Adrenal gland (tissue), 19 donors: ENCODE measurements at places on chromosomes 1 and 21. TPM values are rescaled to one million over a fixed set of nuclear protein-coding genes. Genes with fewer than 3 reads are reported as not detected.
A peak's percentile ranks its signal among the peaks of the same experiment; 100 is the strongest.

Gene SAMSN1
- total RNA-seq: 8.0 TPM

Gene TMEM240
- total RNA-seq: 4.4 TPM

Gene RXFP4
- not detected for total RNA-seq

Gene PCSK9
- 0.49 TPM for total RNA-seq

Gene NRAS
- 23.3 TPM for total RNA-seq

Gene ZMYND12
- 1.5 TPM for total RNA-seq

Gene EFHD2
- total RNA-seq: 90.3 TPM

Gene RUNX3
- 0.06 TPM for total RNA-seq

DNA sequence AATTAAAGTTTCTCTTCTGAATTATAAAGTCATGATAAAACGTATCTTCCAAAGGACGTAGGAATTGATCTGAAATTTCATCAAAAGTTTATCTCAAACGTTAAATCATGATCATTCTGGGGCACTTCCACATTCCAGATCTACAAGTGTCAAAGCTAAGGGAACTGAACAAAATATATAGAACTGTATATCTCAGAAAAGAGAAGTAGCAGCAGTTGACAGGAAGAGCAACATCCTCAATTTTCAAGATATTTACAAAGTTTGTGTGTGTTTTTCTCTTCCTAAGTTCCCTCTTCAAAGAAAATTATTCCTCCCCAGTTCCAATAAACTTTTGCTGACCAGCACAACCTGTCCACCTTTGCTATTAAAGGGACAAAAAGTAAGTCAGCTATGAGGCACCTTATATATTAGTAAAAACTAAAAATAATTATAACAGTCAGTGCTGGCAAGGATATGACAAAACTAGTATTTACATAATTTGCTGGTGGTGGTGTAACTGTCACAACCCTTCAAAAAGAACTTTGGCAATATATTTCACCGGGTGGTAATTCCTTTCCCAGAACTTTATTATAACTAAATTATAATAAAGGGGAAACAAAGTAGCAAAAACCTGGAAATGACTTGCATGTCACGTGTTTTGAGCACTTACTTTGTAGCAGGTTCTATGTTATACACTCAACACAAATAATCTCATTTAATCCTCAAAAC, 38.5 kb upstream of the EYA3 start:
- DNase-seq: no peak
- no peak overlapping the region for H3K27ac ChIP-seq
- no peaks in the 10 kb centered on the region for H3K36me3 ChIP-seq
- no peaks in the 10 kb centered on the region for H3K27me3 ChIP-seq
- H3K4me3 ChIP-seq: no peak overlapping the region

DNA sequence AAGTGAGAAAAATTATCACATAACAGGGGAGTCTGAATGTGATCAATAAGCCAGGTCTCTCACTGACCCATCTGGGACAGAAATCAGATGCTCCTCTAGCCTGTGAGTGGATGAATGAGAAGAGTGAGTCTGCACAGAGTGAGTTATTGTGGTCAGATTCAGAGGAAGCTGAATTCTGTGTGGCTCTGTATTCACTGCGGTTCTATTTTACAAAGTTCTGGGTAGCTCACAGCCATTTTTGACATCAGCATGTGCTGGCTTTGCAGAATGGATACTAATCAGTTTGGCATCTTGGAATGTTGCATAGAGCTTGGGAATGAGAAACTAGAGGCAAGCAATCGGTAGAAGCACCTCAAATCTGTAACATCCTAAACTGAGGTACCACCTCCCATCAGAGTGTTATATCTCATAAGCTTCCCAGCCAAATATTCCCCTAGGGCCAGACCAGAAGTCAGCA, 3.8 kb downstream of the COLGALT2 start:
- peaks cover 6% of the 10 kb centered on the region for H3K4me1 ChIP-seq
- no peaks in the 10 kb centered on the region for H3K36me3 ChIP-seq
- peaks cover 4% of the 10 kb centered on the region for H3K27me3 ChIP-seq
- H3K4me3 ChIP-seq: no peak overlapping the region

DNA sequence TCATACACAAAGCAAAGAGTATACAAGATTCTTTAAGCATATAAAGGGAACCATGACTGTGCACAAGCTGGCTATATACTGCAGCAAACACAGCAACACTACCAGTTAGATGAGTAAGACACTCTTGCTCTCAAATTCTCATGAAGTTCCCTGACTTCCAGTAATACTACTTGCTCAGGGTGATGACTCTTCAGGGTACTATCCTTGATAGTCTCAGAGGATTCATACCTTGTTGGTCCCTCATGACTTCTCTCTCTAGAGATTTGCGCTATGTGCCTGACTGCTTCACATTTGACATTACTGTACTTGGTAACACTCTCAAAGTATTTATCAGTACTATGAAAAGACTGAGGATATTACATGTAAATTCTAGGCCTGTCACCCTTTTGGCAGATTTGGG, 159.8 kb upstream of the ZRANB2 start:
- H3K36me3 ChIP-seq: no peaks in the 10 kb centered on the region
- H3K4me1 ChIP-seq: no peaks in the 10 kb centered on the region
- no peak for DNase-seq
- no peaks in the 10 kb centered on the region for H3K27me3 ChIP-seq
- no peak overlapping the region for H3K4me3 ChIP-seq
- H3K27ac ChIP-seq: no peak overlapping the region

DNA sequence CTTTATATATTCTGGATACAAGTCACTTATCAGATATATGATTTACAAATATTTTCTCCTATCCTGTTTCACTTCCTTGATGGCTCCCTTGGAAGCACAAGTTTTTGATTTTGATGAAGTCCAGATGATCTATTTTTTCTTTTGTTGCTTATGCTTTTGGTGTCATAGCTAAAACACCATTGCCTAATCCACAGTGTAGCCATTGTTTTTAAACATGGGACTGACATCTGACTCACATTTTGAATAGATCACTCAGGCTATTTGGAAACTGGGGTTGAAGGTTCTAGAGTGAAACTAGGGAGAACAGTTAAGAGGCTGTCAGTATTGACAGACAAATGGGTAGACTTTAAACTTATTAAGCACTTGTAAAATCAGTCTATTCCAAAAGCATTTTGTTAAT, 16.6 kb downstream of the AK4 start:
- H3K36me3 ChIP-seq: no peaks in the 10 kb centered on the region
- H3K27ac ChIP-seq: no peak overlapping the region
- H3K4me3 ChIP-seq: no peak overlapping the region
- no peaks in the 10 kb centered on the region for H3K27me3 ChIP-seq
- H3K4me1 ChIP-seq: no peaks in the 10 kb centered on the region

DNA sequence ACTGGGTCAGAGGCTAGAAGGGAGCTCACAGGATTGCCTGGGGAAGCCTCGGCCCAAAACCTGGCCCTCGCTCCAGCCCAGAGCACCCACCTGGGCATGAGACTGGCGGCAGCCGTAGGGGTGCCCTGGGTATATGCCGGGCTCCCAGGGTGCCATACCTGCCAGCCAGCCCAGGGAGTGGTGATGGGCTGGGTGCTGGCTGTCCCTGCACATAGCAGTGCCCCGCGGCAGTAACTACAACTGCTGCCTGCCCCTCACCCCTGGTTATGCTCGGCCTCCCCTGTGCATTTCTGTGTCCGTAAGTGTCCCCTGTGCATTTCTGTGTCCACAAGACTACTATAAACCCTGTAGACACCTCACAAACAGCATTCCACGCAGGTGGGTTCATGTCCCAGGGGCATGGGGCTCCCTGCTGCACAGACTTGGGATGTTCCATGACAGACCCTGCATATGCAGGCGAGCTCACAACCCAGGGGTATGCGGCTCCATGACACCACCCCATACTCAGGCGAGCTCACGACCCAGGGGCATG, 5.8 kb upstream of the SPATC1L start:
- no peak overlapping the region for H3K4me3 ChIP-seq
- H3K4me1 ChIP-seq: peaks cover 26% of the 10 kb centered on the region
- H3K36me3 ChIP-seq: peaks cover 25% of the 10 kb centered on the region
- no peaks in the 10 kb centered on the region for H3K27me3 ChIP-seq
- DNase-seq: no peak

DNA sequence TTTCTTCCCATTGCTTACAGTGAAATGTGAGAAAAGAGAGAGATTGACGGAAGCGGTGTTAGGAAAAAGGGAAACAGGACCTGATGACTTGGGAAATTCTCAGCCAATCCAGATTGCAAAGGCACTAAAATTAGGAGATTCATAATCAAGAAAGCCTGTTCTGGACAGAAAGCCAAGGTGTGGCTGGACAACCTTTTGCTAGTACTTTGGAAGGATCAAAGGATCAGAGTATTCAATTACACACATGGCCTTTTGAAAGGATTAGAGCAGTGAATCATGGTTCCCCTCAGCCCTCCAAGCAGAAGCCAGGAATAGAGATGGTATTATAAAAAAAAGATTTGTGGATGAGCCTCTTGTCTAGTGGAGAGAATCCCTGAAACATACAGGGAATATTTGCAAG, 669.8 kb upstream of the ADAMTS5 start:
- no peaks in the 10 kb centered on the region for H3K36me3 ChIP-seq
- no peak overlapping the region for H3K4me3 ChIP-seq
- no peaks in the 10 kb centered on the region for H3K4me1 ChIP-seq
- H3K27me3 ChIP-seq: no peaks in the 10 kb centered on the region

- H3K4me1 ChIP-seq: peaks cover 12% of the 10 kb centered on the region
- no peak for DNase-seq
- no peak overlapping the region for H3K4me3 ChIP-seq
- H3K27ac ChIP-seq: no peak overlapping the region
- no peaks in the 10 kb centered on the region for H3K36me3 ChIP-seq
- no peaks in the 10 kb centered on the region for H3K27me3 ChIP-seq
Measured at GRCh38 chr1:113088972-113089371, 16.0 kb downstream of the LRIG2 start.

DNA sequence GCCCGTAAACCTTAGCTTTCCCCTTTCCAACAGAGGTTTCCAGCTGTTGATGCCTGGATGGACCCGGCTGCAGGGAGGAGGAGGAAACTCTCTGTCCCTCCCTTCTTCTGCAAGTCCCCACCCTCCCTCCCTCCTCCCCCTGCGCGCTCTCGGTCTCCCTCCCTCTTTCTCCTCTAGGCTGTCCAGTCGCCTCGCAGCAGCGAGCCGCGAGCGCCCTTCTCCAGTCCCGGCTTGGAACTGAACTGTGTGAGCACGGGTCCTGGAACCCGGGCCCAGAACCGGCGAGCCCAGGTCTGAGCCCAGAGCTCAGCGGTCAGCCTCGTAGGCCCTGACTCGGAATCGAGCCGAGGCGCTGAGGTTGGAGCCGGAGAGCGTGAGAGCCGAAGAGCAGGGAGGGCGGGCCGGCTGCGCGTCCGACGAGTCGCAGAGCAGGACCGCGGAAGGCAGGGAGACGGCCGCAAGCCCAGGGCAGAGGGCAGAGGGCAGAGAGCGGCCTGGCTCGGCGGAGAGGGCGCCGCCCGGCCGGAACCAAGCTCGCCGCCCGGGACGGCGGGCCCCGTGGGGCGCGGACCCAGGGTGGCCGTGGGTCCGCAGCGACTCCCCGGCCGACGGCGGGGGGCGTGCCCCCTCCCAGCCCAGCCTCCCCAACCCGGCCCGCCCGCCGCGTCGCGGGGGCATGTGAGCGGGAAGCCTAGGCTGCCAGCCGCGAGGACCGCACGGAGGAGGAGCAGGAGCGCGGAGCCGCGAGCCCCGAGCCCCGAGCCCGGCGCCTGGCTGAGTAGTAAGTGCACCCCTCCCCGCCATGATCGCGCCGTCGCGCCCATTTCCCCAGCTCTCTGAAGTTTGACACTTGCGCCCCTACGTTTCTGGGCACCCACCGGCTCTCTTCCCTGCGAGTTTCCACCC, at the start of gene SOX13:
Gene SOX13, plus strand, starts transcription at position 185 of the 906 bp plus-strand sequence. CDS start 39,801 bp downstream, outside the sequence.
- DNase-seq: peak; percentile 90
- no peaks in the 10 kb centered on the region for H3K27me3 ChIP-seq
- H3K4me3 ChIP-seq: peak within 1 kb of the TSS; percentile 76
- peak within 1 kb of the TSS; percentile 87 for H3K27ac ChIP-seq
- peaks cover 9% of the 10 kb centered on the region for H3K4me1 ChIP-seq
- no peaks in the 10 kb centered on the region for H3K36me3 ChIP-seq

DNA sequence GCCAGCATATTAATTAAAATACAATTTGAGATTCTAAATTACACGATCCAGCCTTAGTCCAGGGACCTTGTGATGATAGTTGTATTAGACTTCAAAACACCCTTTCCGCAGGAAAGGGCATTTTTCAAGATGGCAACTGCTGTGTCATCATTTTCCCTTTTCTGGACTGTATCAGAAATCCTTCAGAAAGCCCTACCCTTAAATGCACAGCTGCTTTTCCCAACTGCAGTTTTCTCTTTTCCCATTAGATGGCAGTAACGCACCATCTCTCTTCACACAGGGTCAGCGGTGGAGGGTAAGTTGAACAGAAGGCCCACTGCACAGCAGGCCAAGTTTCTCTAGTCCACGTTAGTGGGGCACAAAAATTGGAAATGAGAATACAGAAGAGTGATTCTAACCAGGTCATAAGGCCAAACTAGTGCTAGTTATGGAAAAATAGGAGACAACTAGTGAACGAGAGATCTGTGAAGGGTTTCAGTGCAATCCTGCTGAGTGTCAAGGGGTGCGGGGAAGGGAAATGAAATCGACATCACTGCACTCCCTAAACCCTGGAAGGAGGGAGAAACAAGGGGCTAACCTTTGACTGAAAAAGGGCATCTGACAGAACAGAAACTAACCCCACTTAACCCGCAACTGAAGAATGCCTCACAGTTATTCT, 22.1 kb upstream of the TDRD10 start:
- H3K36me3 ChIP-seq: no peaks in the 10 kb centered on the region
- H3K4me3 ChIP-seq: no peak overlapping the region
- peak overlapping the region; percentile 8 for H3K27ac ChIP-seq
- no peaks in the 10 kb centered on the region for H3K27me3 ChIP-seq

- no peak overlapping the region for H3K27ac ChIP-seq
- no peaks in the 10 kb centered on the region for H3K36me3 ChIP-seq
- H3K27me3 ChIP-seq: no peaks in the 10 kb centered on the region
- H3K4me1 ChIP-seq: no peaks in the 10 kb centered on the region
- DNase-seq: no peak
- no peak overlapping the region for H3K4me3 ChIP-seq
Measured at GRCh38 chr1:30008998-30009657, 714.3 kb downstream of the MATN1 start.

DNA sequence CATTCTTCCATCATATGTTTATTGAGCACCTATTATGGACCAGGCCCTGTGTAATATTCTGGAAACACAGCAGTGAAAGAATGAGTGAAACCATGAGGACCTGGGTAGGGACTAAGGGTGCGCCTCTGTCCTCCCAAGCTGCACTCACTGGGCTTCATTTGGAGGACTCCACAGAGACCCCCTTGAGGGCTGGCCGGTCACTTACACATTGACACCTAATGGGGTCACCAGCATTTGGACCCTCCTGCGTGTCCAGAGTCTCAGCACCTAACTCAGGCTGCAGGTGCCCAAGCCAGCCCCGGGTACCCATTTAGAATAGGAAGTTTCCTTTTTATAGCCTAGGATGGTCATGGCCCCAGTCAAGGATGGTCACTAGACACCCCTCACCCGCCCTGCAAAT, 2.8 kb upstream of the FNDC5 start:
- no peaks in the 10 kb centered on the region for H3K27me3 ChIP-seq
- H3K27ac ChIP-seq: no peak overlapping the region
- no peaks in the 10 kb centered on the region for H3K4me1 ChIP-seq
- no peaks in the 10 kb centered on the region for H3K36me3 ChIP-seq

DNA sequence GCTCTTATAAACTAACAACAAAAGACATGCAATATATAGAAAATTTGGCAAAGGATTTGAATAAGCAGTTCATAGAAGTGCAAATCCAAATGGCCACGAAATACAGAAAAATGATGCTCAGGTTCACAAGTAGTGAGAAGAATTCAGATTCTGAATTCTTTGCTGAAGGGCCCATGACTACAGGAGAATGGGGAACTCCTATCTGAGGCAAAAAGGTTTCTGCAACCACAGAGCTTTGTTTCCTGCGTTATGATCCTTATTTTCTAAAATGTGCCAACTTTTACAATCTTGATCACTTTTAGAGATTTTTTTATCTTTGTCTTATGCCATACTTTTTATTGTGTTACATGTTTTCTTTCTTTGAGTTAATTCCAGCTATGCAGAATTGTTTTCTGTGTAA, 91.3 kb downstream of the ITSN1 start:
- H3K27me3 ChIP-seq: no peaks in the 10 kb centered on the region
- no peak overlapping the region for H3K4me3 ChIP-seq
- H3K27ac ChIP-seq: no peak overlapping the region
- peaks cover 7% of the 10 kb centered on the region for H3K4me1 ChIP-seq
